ENCODE measurements at places on chromosomes 5 and 9.

GRCh38 chr5:29547236-29547865, 1646.1 kb upstream of the CDH6 start:
- DNase-seq = no peak

DNA sequence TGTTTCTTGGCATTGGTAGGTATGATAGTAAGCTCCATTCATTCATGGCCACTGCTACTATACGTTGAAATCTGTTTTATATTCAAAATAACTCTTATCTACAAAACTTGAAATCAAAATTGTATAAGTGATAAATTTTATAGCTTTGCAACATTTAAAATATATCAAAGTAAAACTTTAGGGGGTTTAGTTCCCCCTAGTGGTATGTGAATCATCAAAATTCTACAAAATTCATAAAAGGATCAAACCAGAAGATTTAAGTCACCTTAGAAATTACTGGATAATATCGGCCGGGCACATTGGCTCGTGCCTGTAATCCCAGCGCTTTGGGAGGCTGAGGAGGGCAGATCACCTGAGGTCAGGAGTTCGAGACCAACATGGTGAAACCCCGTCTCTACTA, 243.0 kb upstream of the CDH18 start:
- no peak for DNase-seq

- DNase-seq = no peak
These were observed 11.5 kb upstream of the ANKRD55 start for GRCh38 chr5:56244627-56245026.

DNA sequence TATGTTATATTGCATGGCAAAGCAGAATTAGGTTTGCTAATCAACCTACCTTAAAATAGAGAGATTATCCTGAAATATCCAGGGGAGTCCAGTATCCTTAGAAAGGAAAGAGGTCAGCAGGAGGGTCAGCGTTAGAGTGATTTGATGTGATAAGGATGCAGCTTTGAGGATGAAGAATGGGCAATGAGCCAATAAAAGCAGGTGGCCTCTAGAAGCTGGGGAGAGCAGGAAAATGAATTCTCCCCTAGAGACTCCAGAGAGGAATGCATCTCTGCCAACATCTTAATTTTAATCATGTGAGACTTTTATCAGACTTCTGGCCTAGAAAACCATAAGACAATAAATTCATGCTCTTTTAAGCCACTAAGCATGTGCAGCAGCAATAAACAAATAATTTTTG, 65.7 kb upstream of the SYK start:
- no peak for DNase-seq

DNA sequence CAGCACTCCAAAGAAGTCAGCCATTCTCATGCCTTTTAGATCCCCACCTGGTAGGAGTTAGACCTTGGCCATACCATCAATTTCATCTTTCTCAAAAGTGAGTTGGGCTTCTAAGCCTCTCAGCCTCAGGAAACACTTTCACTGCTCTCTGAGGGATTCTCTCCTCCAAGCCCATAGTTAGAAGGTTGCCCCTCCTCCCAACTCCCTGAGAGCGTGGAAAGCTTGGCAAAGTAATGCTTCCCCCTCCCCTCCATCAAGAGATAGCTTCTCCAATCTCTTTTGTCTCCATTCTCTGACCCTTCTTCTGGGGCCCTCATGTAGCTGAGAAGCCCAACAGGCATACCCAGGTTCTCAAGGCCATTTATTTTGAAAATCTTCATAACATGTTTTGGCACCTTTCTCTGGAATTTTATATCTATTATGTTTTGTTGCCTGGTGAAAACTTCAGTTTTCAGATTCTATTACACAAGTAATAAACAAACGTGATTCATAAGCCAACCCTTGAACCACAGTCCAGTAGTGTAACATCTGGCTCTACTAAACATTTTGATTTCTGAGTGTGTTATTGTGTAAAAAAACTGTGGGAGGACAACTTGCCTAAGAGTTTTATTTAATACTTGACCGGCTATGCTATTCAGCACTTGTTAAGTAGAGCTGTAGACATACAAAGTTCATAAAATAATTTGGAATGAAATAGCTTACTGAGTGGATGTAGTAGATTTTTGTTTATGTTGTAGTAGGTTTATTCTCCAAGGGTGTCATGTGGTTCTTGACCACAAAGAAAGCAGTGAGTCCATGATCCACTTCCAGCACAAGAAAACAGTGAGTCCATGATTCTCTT, 17.1 kb downstream of the LVRN start:
- DNase-seq = no peak

DNA sequence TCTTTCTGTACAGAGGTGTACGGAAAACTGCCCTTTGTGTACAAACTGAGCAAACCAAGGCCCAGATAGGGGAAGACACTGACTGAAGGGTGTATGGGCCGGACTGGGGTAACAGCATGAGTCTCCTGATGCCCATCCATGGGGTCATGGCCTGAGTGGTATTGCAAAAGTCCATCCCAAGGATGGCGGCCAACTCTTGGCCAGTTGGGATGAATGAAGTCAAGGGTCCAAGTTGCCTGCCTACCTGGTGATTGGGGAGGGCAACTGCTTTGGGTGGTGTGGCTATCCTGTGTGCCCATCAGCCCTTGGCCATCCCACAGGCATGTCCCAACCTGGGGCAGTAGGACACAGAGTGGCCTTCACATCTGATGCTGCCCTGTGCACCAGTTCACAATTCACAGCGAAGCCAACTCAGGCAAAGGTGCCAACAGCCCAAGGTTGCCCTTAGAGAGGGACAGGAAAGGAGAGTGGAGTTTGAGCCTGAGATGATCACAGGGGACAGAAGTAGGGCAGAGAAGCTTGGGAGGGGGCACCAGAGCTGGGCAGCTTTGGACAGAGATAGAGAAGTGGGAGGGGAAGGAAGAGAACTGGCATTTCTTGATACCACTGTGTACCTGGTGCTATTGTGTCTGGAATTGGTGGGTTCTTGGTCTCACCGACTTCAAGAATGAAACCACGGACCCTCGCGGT, 46.6 kb downstream of the COL15A1 start:
- DNase-seq = no peak
